A549 treated with AZD2906 at 1 μM for 4 hours (cell line): ENCODE measurements at places on chromosomes 7 and 10. TPM values are rescaled to one million over a fixed set of nuclear protein-coding genes. Genes with fewer than 3 reads are reported as not detected.

The LRRC61 gene
- 0.06 to 0.15 TPM (median 0.10 TPM) in 5 replicates for total RNA-seq

The ZNF488 gene
- total RNA-seq: 11.1 to 13.4 TPM (median 12.6 TPM) in 5 replicates

The BMPER gene
- total RNA-seq: 4.0 to 6.1 TPM (median 4.4 TPM) in 5 replicates

The EN2 gene
- total RNA-seq: 0.56 to 0.94 TPM (median 0.92 TPM) in 5 replicates

The ITIH5 gene
- 0.05 to 0.09 TPM (median 0.06 TPM) in 5 replicates for total RNA-seq

The TMEM140 gene
- total RNA-seq: 1.1 to 1.4 TPM (median 1.3 TPM) in 5 replicates

The SUN3 gene
- total RNA-seq: not detected in 5 replicates

The C10orf120 gene
- not detected in 5 replicates for total RNA-seq

The MMD2 gene
- total RNA-seq: not detected in 5 replicates
